ENCODE measurements at places on chromosomes 5 and 9.
A peak's percentile ranks its signal among the peaks of the same experiment; 100 is the strongest.

DNA sequence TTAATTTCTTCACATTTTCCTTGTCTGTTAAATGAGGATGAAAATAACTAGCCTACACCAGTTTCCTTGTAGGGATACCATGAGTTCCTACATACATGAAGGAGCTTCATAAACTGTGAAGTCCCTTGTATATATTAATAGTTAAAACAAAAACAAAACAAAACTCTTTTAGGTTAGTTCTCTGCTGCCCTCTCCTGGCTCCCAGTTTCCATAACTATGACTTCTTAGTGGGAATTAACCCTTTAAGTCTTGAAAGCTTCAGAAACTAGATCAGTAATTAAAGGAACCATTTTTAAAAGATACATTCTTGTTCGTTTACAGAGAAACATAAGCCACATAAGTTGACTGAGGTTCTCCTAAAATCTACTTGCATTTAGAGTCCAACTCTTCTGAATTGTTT is 500.0 kb upstream of the C9orf72 start:
- DNase-seq: peak; percentile 27

DNA sequence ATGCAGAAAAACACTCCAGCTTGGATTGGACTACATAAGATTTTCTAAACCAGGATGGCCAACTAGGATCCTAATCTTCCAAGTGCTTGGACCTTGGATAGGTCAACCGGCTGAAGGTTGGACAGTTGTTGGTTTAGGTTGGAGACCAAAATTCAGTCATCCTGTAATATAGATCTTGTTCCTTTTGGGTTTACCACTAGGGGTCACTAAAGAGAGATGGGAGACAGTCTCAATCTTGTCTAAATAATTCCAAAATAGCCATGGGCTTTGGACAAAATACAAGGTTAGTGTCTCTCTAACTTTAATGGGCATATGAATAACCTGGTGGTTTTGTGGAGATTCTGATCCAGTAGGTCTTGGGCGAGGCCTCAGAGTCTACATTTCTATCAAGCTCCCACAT is 148.7 kb upstream of the ERCC6L2 start:
- no peak for DNase-seq

- DNase-seq: no peak
Measured at GRCh38 chr5:127014573-127014972, 15.8 kb downstream of the MARCHF3 start.

GRCh38 chr5:45521067-45521466 is 175.1 kb downstream of the HCN1 start:
- DNase-seq: no peak

DNA sequence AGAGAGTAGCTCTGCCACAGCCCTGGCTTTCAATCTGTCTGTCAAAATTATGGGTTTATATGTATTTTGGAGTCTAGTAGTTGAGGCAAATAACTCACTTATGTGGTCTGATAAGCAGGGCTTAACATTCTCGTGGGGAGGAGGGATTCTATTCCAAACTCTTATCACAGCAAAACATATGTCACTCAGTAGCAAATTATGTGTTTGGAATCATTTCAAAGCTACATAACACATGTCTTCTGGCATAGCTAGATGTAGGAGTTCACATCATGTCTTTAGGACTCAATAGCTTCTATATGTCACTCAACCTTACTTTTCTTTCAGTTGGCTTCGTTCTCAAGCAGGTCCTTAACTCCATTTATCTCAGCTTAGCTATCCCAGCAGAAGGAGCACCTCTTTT is 144.5 kb upstream of the SEMA6A start:
- no peak for DNase-seq

Measured in epithelial cell of proximal tubule (primary cell).